ENCODE measurements at places on chromosomes 3 and 15. TPM values are rescaled to one million over a fixed set of nuclear protein-coding genes. Genes with fewer than 3 reads are reported as not detected.

The IRAK2 gene
- total RNA-seq: 3.7 TPM

The ACTRT3 gene
- total RNA-seq: 47.4 TPM

The SUSD5 gene
- total RNA-seq: 7.7 TPM

The GOLGA6A gene
- 42.4 TPM for total RNA-seq

The CPN2 gene
- total RNA-seq: 1.4 TPM

The SYNPR gene
- not detected for total RNA-seq

The GRIP2 gene
- total RNA-seq: 2.4 TPM

The SENP5 gene
- 76.8 TPM for total RNA-seq

The JAGN1 gene
- 39.8 TPM for total RNA-seq

GRCh38 chr3:124652009-124652408 lies 78.2 kb upstream of the UMPS start:
- H3K27me3 ChIP-seq: no peaks in the 10 kb centered on the region
- H3K4me1 ChIP-seq: no peaks in the 10 kb centered on the region
- H3K4me3 ChIP-seq: no peak overlapping the region
- no peak overlapping the region for H3K27ac ChIP-seq
- no peak for DNase-seq
- no peaks in the 10 kb centered on the region for H3K36me3 ChIP-seq

- no peaks in the 10 kb centered on the region for H3K27me3 ChIP-seq
- no peak overlapping the region for H3K27ac ChIP-seq
- H3K36me3 ChIP-seq: no peaks in the 10 kb centered on the region
- no peaks in the 10 kb centered on the region for H3K4me1 ChIP-seq
- no peak overlapping the region for H3K4me3 ChIP-seq
Measured at GRCh38 chr3:121794264-121794983, 40.4 kb downstream of the IQCB1 start.

GRCh38 chr3:126827121-126827520 lies 123.1 kb downstream of the CHCHD6 start:
- H3K4me1 ChIP-seq: peaks cover 4% of the 10 kb centered on the region
- H3K36me3 ChIP-seq: no peaks in the 10 kb centered on the region
- DNase-seq: no peak
- no peaks in the 10 kb centered on the region for H3K27me3 ChIP-seq
- H3K27ac ChIP-seq: no peak overlapping the region
- no peak overlapping the region for H3K4me3 ChIP-seq

DNA sequence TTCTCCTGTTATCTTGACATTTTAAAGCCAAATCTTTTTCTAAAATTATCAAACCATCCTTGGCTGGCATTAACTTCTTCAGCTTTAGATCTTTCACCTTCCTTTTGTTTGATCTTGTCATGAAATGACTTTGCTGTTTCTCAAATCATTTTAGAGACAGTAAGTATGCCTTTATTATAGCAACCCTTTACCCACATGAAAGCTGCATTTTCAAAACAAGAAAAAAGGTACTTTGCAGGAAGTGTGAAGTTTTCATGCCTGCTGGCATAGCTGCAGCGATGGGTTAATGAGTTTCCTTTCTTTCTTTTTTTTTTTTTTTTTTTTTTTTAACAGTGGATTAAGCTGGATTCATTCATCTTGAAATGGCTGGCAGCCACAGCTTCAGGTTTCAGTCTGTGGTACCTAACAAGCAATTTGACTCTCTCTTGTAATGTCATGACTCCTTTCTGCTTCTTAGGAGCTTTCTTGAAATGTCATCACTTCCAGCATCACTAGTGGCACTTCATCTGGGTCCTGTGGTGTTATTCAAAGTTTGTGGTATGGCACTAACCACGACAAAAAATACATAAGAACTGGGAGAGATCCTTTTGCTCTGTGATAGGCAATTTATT lies 18.8 kb downstream of the SLC25A26 start:
- no peaks in the 10 kb centered on the region for H3K27me3 ChIP-seq
- H3K4me3 ChIP-seq: no peak overlapping the region
- DNase-seq: no peak
- H3K36me3 ChIP-seq: no peaks in the 10 kb centered on the region

GRCh38 chr3:51191768-51192167 lies 193.3 kb upstream of the MANF start:
- H3K27me3 ChIP-seq: no peaks in the 10 kb centered on the region
- no peaks in the 10 kb centered on the region for H3K36me3 ChIP-seq
- H3K4me1 ChIP-seq: no peaks in the 10 kb centered on the region
- H3K4me3 ChIP-seq: no peak overlapping the region
- DNase-seq: no peak

DNA sequence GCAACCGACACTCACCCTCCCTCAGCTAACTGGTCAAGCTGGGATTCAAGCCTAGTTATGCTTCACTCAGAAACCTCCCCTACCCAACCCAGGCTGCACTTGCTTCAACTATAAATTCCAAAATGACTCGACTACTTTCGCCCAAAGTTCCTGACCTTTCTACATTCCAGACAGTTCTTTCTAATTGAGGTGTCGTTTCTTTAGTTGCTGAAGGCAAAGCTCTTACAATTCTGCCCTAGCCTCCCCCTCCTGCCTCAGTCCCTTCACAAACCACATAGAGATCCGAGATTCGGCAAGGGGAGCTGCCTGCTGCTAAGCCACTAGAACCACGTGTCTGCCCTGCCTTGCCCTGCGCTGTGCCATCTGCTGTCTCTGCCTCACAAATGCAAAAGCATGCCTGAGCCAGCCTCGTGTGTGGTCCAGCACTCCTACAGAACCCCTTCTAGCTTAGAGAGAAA lies 74.7 kb upstream of the SH3GL3 start:
- DNase-seq: peak; percentile 40
- no peak overlapping the region for H3K4me3 ChIP-seq
- no peak overlapping the region for H3K27ac ChIP-seq
- H3K4me1 ChIP-seq: no peaks in the 10 kb centered on the region
- H3K36me3 ChIP-seq: no peaks in the 10 kb centered on the region

DNA sequence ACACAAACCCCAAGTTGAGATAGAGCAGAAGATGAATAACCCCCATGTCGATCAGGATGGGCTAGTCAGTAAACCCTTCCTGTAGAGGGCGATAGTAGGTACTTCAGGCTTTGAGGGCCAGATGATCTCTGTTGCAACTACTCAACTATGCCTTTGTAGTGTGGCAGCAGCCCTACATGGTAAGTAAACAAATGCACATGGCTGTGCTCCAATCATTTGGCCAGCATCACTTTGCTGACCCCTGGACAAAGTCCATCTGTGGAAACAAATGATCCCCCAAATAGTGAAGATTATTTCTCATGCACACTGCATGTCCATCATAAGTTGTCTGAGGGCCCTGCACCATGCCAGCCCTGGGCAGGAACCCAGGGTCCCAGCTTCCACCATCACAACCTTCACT lies 402.2 kb upstream of the PROK2 start:
- DNase-seq: no peak
- peaks cover 7% of the 10 kb centered on the region for H3K4me1 ChIP-seq
- H3K27me3 ChIP-seq: no peaks in the 10 kb centered on the region
- no peak overlapping the region for H3K27ac ChIP-seq
- no peak overlapping the region for H3K4me3 ChIP-seq

- H3K27me3 ChIP-seq: no peaks in the 10 kb centered on the region
- no peaks in the 10 kb centered on the region for H3K36me3 ChIP-seq
- H3K4me3 ChIP-seq: peak overlapping the region; percentile 78
- no peaks in the 10 kb centered on the region for H3K4me1 ChIP-seq
Measured at GRCh38 chr3:79018671-79019136, 749.1 kb downstream of the ROBO1 start.

DNA sequence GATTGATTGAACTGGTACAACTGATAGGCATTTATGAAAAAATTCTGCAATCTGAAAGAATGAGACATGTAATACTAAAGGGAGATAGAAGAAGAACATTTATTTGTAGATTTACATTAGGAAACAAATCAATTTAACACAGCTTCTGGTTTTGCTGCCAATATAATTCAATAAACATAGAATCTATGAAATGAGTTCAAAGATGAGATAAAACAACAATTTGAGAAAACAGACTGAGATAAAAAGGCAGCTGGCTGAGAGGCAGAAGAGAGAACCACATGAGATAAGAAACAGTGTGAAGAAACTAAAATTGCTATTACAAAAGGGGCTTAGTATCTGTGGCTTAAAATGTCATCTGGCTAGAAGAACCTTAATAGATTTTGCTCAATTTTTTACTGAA lies 176.6 kb downstream of the PYDC2 start:
- DNase-seq: no peak
- no peaks in the 10 kb centered on the region for H3K27me3 ChIP-seq
- no peaks in the 10 kb centered on the region for H3K36me3 ChIP-seq
- no peak overlapping the region for H3K4me3 ChIP-seq
- H3K27ac ChIP-seq: no peak overlapping the region
- no peaks in the 10 kb centered on the region for H3K4me1 ChIP-seq

GRCh38 chr15:49225572-49226281 lies 55.7 kb downstream of the GALK2 start:
- H3K36me3 ChIP-seq: no peaks in the 10 kb centered on the region
- no peaks in the 10 kb centered on the region for H3K4me1 ChIP-seq
- no peaks in the 10 kb centered on the region for H3K27me3 ChIP-seq
- H3K4me3 ChIP-seq: no peak overlapping the region

DNA sequence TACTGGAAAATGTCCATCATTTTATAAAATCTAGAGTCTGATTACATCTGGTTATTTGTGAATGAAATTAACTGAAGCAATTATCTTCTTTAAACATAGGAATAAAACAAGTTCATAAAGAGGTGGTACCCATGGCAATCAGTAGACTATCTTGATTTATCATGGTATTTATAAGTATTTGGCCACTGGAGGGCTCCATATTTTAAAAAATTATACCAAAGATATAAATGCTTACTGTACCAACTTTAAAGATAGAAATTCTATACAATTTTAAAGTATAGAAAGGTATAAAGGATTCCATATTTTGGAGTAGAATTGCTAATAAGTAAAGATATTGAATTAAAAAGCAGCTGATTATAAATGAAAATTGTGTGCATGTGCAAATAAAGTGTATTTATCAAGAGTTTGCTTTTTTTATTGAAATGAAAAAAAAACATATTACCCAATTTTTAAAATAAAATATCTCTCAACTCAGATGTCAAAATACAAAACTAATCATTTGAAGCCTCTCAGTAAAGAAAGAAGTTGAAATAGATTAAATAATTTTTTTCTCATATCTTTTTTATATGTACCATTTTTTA lies 105.3 kb downstream of the BBX start:
- no peak overlapping the region for H3K4me3 ChIP-seq
- no peaks in the 10 kb centered on the region for H3K4me1 ChIP-seq

DNA sequence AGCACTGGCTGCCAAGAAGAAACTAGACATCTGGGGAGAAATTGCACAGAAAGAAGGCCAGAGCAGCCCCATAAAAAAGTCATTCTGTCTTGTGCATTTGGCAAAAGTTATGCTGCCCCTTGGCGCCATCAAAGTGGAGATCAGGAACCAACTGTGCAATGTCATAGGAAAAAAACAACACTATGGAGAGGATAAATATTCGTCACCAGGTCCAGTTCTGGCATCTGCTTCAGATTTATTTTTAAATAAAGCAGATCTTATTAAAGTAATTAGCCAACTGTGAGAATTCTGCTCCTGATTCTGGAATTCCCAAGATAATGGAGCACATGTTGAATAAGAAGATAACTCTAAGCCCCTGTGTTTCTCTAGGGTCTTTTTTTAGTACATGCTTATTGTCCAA lies 500.0 kb upstream of the IL12A start:
- no peak for DNase-seq
- H3K36me3 ChIP-seq: no peaks in the 10 kb centered on the region
- H3K4me1 ChIP-seq: no peaks in the 10 kb centered on the region

DNA sequence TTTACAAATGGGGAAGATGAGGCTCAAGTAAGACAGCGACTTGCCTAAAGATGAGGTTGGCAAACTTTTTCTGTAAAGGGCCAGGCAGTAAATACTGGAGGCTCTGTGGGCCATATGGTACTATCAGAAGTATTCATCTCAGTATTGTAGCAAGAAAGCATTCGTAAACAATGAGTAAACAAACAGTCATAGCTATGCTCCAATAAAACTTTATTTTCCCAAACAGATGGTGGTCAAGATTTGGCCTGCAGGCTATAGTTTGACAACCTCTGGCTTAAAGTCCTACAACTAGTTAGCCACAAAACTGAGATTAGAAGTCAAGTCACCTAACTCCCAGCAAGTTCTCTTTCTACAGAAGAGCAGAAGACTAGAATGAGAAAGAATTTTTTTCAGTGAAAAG lies 177.0 kb upstream of the NECTIN3 start:
- DNase-seq: no peak
- H3K27me3 ChIP-seq: no peaks in the 10 kb centered on the region
- H3K4me3 ChIP-seq: no peak overlapping the region
- no peak overlapping the region for H3K27ac ChIP-seq
- no peaks in the 10 kb centered on the region for H3K36me3 ChIP-seq
- H3K4me1 ChIP-seq: peaks cover 3% of the 10 kb centered on the region

DNA sequence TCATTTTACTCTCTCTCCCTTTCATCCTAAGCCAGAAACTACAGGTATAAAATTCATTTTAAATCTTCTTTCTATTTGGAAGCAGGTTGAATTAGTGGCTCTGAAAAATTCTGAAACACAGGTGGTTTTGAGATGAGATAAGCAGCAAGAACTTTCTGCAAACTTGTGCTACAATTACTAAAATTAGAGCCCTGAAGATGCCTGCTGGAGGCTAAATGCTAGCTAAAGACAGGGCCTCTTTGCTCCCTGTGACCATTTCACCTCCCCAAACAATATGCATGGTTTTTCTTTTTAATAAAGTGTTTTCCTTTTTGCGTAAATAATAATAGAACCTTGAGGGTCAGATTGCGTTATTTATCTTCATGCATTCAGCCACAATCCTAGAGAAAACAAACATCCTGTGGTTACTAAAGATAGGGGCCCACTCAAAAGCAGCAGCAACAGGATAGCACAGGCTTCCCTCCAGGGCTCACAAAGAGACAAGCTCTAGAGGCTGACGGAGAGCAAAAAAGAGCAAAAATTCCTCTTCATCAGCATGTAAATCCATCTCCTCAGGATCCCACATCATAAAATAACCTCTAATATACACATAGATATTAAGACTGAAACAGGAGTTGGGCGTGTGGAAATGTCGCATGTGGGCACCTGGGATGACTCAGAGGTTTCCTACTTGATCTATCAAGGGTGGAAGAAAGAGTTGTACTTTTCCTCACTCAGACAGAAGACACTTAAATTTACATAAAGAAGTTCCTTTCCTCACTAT lies 26.5 kb upstream of the CP start:
- H3K4me1 ChIP-seq: peaks cover 14% of the 10 kb centered on the region
- no peak overlapping the region for H3K4me3 ChIP-seq
- H3K36me3 ChIP-seq: no peaks in the 10 kb centered on the region
- no peak for DNase-seq
- H3K27me3 ChIP-seq: no peaks in the 10 kb centered on the region

GRCh38 chr15:82132742-82133141 lies 86.9 kb upstream of the MEX3B start:
- H3K4me1 ChIP-seq: no peaks in the 10 kb centered on the region
- no peak overlapping the region for H3K4me3 ChIP-seq

DNA sequence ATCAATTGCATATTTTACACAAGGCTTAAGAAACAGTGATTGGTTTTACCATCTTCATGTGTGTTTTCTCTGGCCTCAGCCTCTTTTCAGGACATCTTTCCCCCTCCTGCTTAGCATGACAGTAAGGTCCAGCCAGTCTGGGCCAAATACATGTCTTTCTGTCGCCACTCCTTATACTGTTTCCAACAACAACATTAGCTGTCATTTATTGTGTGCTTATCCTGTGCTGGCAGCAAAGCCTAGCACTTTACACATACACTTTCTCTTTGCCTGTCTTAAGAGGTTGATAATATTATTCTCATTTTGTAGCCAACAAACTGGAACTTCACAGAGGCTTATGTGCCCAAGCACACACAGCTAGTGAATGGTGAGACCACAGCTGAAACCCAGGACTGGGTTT lies 37.8 kb downstream of the B3GALNT1 start:
- H3K27ac ChIP-seq: no peak overlapping the region
- H3K4me1 ChIP-seq: no peaks in the 10 kb centered on the region
- H3K36me3 ChIP-seq: no peaks in the 10 kb centered on the region
- no peak for DNase-seq
- H3K27me3 ChIP-seq: no peaks in the 10 kb centered on the region

Data from testis (tissue), 5 donors.